ENCODE measurements at places on chromosomes 2 and 18.

- DNase-seq, result no peak
Observed at GRCh38 chr2:58865436-58865835, 624.3 kb upstream of the FANCL start.

DNA sequence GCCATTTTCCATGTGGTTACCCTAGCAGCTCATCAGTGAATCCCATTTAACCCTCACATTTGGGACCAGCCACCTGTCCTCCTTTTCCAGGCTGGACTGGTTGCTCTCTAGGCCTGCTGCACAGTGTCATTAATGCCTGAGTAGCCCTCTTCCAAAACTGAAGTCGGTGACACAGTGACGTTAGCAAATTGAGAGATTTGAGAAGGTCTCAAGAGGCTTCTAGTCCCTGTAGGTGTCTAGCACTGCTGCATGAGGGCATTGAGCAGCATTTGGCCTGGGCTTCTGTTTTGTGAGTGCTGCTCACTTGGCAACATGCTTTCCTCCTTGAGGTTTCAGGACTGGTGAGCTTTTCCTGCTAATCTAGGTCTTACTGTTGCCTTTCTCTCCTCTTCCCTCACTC lies 36.7 kb downstream of the PKP4 start:
- DNase-seq, result peak; percentile 91

DNA sequence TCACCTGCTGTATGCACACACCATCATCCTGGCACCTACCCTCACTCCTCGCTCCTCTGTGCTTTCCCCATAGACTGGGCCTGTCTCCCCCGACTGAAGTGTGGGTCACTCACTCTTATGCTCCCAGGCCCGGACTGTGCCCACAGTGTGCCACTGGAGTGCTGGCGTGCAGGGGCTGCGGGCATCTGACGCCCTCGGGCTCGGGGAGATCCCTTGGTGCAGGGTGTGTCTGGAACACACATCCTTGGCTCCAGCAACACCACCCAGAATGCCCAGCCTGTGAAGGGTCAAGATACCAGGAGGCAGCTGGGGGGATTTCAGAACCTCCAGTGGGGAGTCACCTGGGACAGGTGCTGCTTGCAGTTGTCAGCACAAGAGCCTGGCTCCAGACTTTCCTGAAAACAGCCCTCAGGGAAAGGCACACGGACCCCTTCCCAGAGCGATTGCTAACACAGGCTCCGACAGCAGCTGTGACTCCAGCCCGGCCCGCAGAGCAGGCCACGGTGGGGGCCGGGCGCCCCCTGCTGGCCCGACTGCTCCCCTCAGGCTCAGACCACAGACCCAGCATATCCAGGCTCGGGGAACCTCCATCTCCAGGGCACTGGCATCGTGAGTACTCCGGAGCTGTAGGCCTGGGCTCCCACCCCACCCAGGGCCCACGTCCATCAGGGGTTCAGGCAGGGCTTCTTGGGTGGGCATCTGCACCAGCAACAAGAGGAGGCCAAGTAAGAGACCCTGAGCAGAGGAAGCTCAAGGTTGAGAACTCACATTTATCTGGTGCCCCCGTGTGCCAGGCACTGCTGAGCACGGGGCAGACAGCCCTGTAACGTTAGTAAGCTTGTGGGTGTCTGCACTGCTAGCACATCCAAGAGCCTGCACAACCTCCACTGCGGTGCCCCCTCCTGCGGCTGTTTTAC lies 8.6 kb downstream of the HS1BP3 start:
- DNase-seq, result peak; percentile 33

DNA sequence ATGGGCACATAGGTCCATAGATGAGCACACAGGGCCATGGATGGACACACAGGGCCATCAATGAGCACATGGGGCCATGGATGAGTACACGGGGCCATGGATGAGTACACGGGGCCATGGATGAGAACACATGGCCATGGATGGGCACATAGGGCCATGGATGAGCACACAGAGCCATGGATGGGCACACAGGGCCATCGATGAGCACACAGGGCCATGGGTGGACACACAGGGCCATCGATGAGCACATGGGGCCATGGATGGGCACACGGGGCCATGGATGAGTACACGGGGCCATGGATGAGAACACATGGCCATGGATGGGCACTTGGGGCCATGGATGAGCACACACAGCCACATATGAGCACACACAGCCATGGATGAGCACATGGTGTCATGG lies 192.6 kb upstream of the HDAC4 start:
- no peak for DNase-seq

GRCh38 chr2:161946489-161947107 lies 127.4 kb downstream of the DPP4 start:
- DNase-seq, result no peak

- DNase-seq, result no peak
Observed at GRCh38 chr2:25817630-25818029, 60.7 kb downstream of the ASXL2 start.

DNA sequence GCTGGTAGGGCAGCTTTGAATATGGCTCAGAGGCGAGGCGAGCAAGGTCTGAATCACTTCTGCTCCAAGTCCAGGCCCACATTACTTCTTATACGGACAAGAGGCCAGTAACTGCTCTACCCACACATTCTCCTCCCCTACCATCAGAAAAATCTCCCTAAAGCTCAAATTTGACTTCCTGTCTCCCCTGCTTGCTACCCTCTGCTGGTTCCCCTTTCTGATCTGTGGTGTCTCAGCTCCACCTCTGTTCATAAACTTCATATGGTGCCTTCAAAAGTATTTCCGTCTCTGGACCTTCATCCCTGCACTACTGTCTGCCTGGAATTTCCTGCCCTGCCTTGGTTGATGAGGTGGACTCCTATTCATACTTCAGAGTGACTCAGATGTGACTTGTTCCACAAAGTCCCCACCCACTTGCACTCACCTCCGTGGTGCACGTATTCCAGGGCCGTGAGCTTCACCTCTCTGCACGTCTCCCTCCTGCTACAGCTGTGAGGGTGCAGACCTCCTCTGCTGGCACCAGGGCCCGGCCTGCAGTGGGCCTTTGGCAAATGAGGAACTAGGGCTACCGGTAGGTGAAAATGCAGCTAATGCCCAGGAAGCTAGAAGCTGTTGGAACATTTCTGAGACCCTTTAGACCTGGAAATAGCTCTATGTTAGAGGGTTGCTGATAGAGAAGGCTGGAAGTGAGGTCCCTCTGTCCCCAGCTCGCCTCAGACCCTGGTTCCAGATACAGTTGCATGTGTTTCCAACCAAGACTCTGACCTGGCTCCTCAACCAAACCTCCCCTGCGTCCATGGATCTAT lies 24.6 kb upstream of the KCMF1 start:
- DNase-seq, result no peak
